NCI-H2029 (cell line): ENCODE measurements at places on chromosomes 16 and 17.

GRCh38 chr17:15468126-15468525 lies 705 bp upstream of the CDRT4 start:
- DNase-seq = no peak

DNA sequence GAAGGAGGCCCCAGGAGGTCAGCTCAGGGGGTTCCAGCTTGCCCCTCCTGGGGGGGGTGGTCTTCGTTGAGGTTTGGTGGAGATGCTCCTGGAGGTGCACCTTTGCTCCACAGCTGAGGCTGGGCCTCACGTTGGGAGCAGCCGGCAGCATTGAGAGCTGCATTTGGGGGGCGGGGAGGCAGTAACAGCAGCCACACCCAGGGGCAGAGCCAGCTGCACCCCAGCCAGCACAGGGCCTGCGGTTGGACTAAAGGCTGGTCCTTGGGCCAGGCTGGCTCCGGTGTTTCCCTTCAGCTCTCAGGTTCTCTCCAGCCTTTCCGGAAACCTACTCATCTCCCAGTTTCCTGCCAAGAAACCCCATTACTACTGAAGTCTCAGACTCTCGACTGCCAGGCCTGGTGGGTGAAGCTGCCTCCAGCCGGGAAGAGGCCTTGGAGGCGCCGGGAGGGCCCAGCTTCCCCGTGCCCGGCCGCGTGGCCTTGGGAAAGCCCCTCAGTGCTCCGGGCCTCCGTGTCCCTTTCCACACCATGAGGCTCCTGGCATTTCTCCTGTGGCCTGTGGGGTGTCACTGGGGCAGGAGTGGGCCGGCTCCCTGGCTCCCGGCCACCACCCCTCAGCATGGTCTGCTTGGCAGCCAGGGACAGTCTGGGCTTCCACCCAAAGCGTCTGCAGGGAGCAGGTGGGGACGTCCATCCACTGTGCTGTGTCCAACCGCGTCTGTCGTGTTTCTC lies 14.0 kb upstream of the BAIAP2 start:
- peak; percentile 67 for DNase-seq

GRCh38 chr17:32940706-32941390 lies 12.9 kb downstream of the TMEM98 start:
- no peak for DNase-seq

DNA sequence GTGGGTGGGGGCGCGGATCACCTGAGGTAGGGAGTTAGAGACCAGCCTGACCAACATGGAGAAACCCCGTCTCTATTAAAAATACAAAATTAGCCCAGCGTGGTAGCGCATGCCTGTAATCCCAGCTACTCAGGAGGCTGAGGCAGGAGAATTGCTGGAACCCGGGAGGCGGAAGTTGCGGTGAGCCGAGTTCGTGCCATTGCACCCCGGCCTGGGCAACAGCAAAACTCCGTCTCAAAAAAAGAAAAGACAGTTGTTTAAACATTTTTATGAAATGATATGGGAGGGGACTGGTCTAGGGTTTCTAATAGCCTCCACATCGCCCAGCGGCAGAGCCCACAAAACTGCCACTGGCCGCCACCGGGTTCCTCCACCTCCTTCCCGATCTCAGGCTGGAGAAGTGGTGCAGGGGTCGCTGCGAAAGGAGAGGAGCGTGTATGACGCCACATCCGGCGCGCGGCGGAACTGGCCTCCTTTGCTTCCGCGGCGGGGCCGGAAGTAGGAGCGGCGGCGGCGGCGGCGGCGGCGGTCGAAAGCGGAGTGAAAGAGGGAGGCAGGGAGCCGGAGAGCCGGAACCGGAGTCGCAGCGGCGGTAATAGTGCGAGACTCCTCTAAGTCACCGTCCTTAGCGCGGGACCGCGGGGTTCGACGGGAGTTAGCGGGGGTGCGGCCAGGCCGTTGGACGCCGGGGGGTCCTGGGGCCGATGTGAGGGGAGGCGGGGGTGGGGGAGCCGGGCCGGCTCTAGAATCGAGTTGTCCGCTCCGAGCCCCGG lies at the start of gene PPP4C:
PPP4C (plus strand) TSS at position 492 of the 773 bp plus-strand sequence. CDS start 384 bp downstream, outside the sequence.
- peak; percentile 86 for DNase-seq

DNA sequence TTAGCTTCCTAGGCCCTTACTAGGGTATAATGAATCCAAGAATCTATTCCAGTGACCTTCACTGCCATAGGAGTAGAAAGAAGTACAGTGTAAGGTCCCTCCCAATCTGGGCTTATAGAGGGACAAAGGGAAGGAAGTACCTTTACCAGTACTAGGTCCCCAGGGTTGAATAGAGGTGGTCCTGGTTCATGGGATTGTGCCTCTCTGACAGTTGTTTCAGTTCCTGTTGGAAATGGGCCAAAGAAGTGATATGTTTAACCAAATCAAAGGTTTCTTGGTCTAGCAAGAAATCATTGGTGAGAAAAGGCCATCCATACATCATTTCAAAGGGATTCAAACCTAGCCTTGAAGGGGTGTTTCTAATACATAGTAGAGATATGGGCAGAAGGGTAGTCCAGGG lies 16.0 kb upstream of the ZNHIT3 start:
- DNase-seq = no peak

GRCh38 chr16:76857402-76857801 lies 333.6 kb upstream of the MON1B start:
- DNase-seq = no peak

GRCh38 chr17:32341857-32342602 lies at the start of gene C17orf75:
TSS of gene C17orf75 (minus strand) at chr17:32342173. CDS start at chr17:32342139, 34 bp downstream.
- DNase-seq = peak; percentile 53

DNA sequence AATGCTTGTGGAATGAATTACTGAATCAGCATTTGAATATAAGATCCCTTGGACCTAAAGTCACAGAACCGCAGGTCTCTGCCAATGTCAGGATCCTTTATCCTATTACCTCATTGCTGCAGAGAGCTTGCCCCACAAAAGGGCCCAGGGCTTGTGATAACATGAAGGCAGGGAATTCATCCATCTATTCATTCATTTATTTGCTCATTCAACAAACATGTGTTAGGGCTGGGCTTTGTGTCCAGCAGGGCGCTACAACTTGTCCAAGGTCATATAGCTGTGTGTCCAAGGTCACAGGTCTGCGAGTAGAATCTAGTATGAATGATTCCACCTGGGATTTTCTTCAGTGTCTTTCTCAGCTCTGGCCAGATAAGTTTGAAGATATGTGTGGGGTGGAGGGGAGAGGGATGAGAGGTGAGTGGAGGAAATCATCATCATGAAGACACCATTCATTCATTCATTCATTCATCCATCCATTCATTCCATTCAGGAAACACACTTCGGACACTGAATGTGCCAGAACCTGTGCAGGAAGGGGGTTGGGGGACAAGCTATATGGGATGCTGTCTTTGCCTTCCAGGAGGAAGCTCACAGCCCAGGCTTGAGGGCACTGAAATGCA lies 1.3 kb upstream of the UNC45B start:
- no peak for DNase-seq

GRCh38 chr16:85401370-85401916 lies 211.7 kb upstream of the GSE1 start:
- no peak for DNase-seq

GRCh38 chr17:76383546-76384221 lies 725 bp upstream of the SPHK1 start:
- no peak for DNase-seq

DNA sequence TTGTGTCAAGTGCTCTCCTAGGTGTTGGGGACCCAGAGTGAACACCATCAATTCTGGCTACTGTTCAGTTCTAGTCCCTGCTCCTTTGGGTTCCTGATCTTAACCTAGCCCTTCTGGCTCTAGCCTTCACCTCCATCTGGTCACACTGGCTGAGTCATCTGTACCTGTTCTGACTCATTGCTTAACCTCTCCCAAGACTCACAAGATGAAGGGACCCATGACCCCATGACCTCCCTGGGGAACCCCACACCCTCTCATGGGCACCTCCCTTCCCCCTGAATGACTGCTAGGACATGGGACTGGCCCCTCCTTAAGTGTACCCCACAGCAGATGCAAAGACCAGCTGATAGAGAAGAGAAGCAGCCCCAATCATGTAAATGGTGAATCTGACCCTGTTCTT lies 345.8 kb upstream of the CDH5 start:
- DNase-seq = no peak

DNA sequence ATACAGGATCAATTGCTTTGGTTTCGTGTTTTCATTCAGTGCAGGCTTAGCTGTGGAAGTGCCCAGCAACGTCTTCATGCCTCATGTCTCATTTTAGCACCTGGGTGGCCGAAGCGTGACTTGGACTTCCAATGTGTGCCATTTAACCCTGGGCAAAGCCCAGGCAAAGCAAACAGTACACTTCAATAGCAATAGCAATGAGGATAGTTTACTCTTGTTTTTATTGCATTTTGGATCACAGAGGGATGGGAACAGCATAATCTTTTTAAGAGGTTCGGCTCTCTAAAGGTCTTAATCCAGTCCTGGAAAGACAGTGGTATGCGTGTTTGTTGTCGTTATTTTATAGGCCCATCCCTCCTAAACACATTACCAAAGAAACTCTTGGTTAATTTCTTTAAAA lies 86.2 kb downstream of the HS3ST3B1 start:
- no peak for DNase-seq

DNA sequence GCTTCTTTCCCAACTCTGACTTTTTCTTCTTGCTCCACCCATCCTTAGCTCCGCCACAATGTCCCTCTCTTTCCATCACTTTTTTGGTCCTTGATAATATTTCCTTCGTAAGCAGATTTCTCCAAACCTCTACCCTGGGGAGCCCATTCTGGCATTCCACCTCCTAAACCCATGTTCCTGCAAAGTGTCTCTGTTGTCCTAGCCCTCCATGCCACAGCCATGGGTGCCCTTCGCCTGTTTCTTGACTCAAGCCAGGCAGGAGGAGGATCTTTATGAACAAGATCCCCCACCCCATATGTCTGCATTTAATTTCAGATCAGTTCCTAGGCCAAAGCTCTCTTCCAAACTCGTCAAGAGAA lies 42.4 kb downstream of the GAS7 start:
- no peak for DNase-seq

DNA sequence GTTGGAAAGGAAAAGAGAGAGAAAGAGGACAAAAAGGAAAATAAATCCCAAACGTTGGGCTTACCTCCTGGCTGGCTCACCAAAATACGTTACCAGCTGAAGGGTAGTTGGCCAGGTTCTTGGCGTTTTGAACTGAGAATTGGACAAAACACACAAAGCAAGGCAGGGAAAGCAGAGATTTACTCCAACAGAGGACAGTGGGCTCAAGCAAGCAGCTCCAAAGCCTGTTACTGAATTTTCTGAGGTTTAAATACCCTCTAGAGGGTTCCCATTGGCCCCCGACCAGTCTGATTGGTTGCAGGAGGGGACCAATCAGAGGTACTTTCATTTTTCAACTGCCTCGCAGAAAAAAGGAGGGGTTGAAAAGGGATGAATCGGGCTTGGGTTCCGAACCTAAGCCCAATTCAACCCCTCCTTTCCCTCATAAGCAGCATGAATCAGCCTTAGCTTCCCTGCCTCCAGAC lies 55.6 kb upstream of the ALOX12 start:
- DNase-seq = peak; percentile 38

- DNase-seq = no peak
These were observed 155.4 kb upstream of the FOXF1 start for GRCh38 chr16:86354641-86355513.

GRCh38 chr17:18108401-18109312 lies at the start of gene MYO15A:
TSS of gene MYO15A (plus strand) at chr17:18108756. CDS start at chr17:18118801, 10,045 bp downstream.
- DNase-seq = no peak

DNA sequence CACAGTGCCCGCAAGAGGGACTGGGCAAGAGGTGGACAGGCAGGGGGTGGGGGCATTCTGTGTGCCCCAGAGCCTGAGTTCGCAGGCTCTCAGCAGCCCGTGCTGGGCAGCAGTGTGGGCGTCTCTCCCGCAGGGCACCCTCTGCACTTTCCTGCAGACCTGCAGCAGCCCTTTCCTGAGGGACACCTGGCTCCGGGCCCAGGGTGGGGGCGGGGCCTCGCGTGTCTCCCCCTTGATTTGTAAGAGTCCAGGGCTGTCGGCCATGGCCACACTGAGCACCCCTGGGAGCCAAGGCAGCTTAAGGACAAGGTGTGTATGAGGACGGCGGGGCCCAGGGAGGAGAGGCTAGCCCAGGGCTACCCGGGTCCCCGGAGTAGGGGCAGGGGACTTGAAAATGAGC lies 33.4 kb upstream of the SLC38A10 start:
- no peak for DNase-seq

DNA sequence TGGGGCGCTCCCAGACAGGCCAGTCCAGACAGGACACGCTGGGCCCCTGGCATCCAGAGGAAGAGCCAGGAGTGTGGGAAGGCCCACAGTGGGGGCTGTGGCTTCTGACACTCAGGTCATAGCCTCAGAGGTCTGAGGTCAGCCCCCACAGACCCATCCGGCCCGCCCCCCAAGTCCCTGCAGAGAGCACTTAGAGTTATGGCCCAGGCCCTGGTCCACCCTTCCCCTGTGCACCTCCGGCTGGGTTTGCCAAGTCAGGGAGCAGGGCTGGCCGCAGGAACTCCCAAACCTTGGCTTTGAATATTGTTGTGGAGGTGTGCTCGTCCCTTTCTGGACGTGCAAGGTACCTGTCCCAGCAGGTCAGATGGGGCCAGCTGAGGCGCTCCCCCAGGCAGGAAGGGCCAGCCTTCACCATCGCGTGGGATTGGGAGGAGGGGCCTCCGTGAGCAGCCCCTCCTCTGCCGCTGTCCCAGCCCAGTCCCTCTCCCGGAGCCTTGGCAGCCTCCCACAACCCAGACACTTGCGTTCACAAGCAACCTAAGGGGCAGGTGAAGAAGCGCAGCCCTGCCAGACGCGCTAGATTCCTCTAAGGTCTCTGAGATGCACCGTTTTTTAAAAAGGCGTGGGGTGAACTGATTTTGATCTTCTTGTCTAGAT lies 74.6 kb downstream of the SOCS1 start:
- DNase-seq = no peak

DNA sequence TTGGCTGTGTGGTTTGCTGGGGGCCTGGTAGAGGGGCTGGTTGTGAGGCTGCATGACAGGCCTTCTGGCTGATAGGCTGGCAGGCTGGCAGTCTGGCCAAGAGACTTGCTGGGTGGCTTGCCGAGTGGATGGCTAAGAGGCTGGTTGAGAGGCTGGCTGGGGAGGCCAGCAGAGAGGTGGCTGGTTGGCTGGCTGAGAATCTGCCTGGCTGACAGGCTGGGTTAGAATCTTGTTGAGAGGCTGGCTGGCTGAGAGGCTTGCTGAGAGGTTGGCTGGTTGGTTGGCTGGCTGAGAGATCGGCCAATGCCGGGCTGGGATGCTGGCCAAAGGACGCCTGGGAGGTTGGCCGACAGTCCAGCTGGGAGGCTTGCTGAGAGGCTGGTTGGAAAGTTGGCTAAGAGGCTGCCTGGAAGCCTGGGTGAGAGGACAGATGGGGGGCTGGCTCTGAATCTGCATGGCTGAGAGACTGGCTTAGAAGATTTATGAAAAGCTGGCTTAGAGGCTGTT lies 35.9 kb upstream of the ACSM2B start:
- DNase-seq = peak; percentile 83

DNA sequence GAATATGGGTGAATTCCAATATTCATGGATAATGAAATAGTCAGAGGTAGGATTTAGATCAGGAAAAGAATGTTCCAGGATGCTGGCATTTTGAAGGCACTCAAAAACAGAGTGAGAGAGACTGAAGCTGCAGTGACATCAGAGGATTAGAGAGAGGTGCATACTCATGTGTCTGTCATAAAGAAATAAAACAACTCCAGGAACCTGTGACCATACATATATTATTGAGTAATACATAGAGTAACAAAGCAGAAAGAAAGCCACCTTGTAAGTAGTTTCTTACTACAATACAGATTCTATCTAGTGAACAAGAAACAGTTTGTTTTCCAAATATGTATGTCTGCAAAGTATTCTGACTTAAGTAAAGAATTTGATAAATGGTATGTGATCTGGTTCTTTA lies 62.3 kb upstream of the PHOSPHO1 start:
- DNase-seq = no peak
